ENCODE measurements at places on chromosomes 5 and 9. TPM values are rescaled to one million over a fixed set of nuclear protein-coding genes. Genes with fewer than 3 reads are reported as not detected.
A peak's percentile ranks its signal among the peaks of the same experiment; 100 is the strongest.

RFX3 gene
- total RNA-seq = 9.0 TPM

BAAT gene
- not detected for total RNA-seq

- H3K4me1 ChIP-seq = no peaks in the 10 kb centered on the region
- no peak overlapping the region for H3K27ac ChIP-seq
- no peak for DNase-seq
- no peak overlapping the region for H3K4me3 ChIP-seq
- H3K27me3 ChIP-seq = peaks cover 18% of the 10 kb centered on the region
These were observed 5.2 kb downstream of the BASP1 start for GRCh38 chr5:17222664-17223063.

DNA sequence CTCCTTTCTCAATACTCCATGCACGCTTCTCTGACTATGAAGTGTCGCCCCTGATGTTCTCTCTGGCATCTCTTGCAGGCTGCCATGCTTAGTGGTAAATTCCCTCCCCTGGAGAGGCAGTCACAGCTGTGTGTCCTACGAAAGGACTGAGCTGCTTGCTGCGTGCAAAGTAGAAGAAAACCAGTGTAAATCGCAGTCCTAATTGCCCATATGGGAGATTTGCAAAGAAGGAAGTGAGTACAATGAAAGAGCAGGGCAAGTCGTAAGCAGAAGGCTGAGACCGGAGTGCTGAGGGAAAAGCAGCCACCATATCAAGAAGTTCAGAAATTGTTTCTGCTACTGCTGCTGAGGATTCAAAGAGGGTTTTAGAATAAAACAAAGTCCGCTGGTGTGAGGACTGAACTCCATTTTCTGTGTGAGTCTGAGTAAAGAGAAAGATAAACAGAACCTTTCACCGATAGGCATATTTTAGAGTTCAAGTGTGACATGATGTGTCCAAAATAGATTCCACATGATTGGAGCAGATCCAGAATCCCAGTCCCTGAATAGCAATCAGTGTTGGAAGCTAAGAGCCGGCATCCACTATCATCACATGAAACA lies 507.8 kb upstream of the MPDZ start:
- H3K4me1 ChIP-seq = no peaks in the 10 kb centered on the region
- no peak overlapping the region for H3K27ac ChIP-seq
- no peaks in the 10 kb centered on the region for H3K36me3 ChIP-seq
- DNase-seq = no peak

NUTM2G gene
- not detected for total RNA-seq

DNA sequence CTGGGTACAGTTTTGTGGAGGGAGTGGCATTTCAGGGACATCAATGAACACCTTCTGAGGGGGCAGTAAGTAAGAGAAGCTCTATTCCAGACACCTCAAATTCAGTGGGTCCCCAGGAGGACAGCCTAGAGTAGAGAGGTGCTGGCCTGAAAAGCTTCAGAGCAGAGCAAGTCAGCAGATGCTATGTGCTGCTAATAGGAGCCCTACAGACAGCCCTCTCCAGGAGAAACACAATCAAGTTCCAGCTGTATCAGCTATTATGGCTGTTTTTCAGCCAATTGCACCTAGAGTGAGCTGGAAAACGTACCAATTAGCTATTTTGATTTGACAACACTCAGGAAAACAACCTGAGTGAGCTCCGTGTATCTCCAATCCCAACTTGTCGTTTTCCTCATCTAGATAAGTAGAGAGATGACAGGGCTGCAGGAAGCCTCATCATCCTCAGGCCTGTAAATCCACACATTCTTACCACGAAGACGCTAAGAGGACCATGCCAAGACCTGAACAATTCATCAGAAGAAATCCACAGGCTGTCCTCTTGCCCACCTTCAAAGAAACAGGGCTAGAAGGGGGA lies 104.9 kb downstream of the PIK3R1 start:
- H3K27ac ChIP-seq = no peak overlapping the region
- H3K27me3 ChIP-seq = peaks cover 5% of the 10 kb centered on the region
- no peaks in the 10 kb centered on the region for H3K36me3 ChIP-seq
- H3K4me3 ChIP-seq = no peak overlapping the region
- no peak for DNase-seq
- peaks cover 15% of the 10 kb centered on the region for H3K4me1 ChIP-seq

DNA sequence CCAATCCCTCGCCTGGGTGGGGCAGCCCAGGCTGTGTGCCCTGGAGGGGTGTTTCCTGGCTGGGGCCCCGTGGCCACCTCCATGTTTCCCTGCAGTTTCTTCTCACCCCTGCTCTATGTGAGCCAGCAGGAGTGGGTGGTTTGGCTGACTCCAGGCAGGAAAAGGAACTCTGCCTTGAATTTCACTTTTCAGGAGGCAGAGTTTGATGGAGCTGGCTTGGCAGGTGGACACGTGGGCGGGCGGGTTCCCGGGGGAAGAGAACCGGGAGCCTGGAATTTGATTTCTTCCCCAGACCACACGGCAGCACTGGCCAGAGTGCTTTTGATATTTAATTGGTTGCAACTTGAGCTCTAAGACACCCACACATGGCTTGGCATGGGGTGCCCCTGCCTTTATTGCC lies 119.8 kb upstream of the PANK3 start:
- H3K4me3 ChIP-seq = no peak overlapping the region
- no peak for DNase-seq
- no peaks in the 10 kb centered on the region for H3K36me3 ChIP-seq
- H3K4me1 ChIP-seq = no peaks in the 10 kb centered on the region
- no peak overlapping the region for H3K27ac ChIP-seq

- H3K4me1 ChIP-seq = peaks cover 14% of the 10 kb centered on the region
- no peak overlapping the region for H3K4me3 ChIP-seq
- peak; percentile 46 for DNase-seq
- H3K27me3 ChIP-seq = peaks cover 30% of the 10 kb centered on the region
- H3K27ac ChIP-seq = no peak overlapping the region
- H3K36me3 ChIP-seq = no peaks in the 10 kb centered on the region
These were observed 7.9 kb downstream of the NRARP start for GRCh38 chr9:137294091-137294680.

DNA sequence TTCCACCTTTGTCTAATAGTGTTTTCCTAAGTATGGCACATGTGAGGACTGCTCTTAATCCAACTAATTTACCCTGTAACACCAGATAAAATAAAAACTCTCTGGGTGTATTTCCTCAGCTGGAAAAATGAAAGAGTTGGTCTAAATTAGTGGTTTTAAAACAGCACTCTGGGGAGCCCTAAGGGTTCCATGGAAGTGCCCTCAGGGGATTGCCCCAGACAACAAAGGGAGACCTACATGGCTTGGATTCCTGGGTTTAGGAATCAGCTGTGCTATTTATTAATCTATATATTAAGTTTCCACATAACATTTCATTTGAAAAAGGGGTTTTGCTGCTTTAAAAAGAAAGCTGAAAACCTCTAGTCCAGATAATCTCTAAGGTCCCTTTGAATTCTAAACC lies 20.2 kb downstream of the ADAMTS6 start:
- no peak for DNase-seq
- H3K27me3 ChIP-seq = no peaks in the 10 kb centered on the region

Measured in activated CD8-positive, alpha-beta T cell treated with anti-CD3 and anti-CD28 coated beads, Interleukin-2, amount 10 ng/mL, durations not matched to agents 7 days and 5 days (primary cell).